Thymus (tissue), 14 donors: ENCODE measurements at places on chromosomes 3 and 15. TPM values are rescaled to one million over a fixed set of nuclear protein-coding genes. Genes with fewer than 3 reads are reported as not detected.

GRCh38 chr3:156673732-156674045, 701 bp upstream of the TIPARP start:
- H3K27ac ChIP-seq: peak overlapping the region; percentile 88
- H3K4me1 ChIP-seq: peaks cover 20% of the 10 kb centered on the region
- H3K27me3 ChIP-seq: no peaks in the 10 kb centered on the region
- no peak for DNase-seq

GRCh38 chr3:38630606-38631005, 18.9 kb downstream of the SCN5A start:
- H3K27me3 ChIP-seq: peaks cover 2% of the 10 kb centered on the region
- H3K4me1 ChIP-seq: no peaks in the 10 kb centered on the region
- H3K36me3 ChIP-seq: no peaks in the 10 kb centered on the region
- no peak for DNase-seq
- H3K27ac ChIP-seq: no peak overlapping the region

- no peak overlapping the region for H3K4me3 ChIP-seq
- H3K4me1 ChIP-seq: no peaks in the 10 kb centered on the region
- DNase-seq: no peak
- H3K27me3 ChIP-seq: no peaks in the 10 kb centered on the region
- H3K36me3 ChIP-seq: no peaks in the 10 kb centered on the region
- H3K27ac ChIP-seq: no peak overlapping the region
Observed at GRCh38 chr3:140164922-140165590, 230.1 kb downstream of the CLSTN2 start.

FBXO40 gene
- total RNA-seq: under 0.01 TPM

- no peak overlapping the region for H3K27ac ChIP-seq
- no peak overlapping the region for H3K4me3 ChIP-seq
- no peaks in the 10 kb centered on the region for H3K36me3 ChIP-seq
- H3K4me1 ChIP-seq: no peaks in the 10 kb centered on the region
- DNase-seq: no peak
Observed at GRCh38 chr15:64807751-64808222, 17.7 kb downstream of the PIF1 start.
